ENCODE measurements at places on chromosomes 6 and 20.

- no peak for DNase-seq
These were observed 9.0 kb upstream of the SERPINB1 start for GRCh38 chr6:2850538-2851113.

GRCh38 chr6:44045672-44046015 lies 81.6 kb downstream of the MRPL14 start:
- no peak for DNase-seq

- DNase-seq: no peak
These were observed at the start of gene MYLK2 for GRCh38 chr20:31819083-31819784. TSS of gene MYLK2 (plus strand) at chr20:31819356. CDS start at chr20:31819581, 225 bp downstream.

DNA sequence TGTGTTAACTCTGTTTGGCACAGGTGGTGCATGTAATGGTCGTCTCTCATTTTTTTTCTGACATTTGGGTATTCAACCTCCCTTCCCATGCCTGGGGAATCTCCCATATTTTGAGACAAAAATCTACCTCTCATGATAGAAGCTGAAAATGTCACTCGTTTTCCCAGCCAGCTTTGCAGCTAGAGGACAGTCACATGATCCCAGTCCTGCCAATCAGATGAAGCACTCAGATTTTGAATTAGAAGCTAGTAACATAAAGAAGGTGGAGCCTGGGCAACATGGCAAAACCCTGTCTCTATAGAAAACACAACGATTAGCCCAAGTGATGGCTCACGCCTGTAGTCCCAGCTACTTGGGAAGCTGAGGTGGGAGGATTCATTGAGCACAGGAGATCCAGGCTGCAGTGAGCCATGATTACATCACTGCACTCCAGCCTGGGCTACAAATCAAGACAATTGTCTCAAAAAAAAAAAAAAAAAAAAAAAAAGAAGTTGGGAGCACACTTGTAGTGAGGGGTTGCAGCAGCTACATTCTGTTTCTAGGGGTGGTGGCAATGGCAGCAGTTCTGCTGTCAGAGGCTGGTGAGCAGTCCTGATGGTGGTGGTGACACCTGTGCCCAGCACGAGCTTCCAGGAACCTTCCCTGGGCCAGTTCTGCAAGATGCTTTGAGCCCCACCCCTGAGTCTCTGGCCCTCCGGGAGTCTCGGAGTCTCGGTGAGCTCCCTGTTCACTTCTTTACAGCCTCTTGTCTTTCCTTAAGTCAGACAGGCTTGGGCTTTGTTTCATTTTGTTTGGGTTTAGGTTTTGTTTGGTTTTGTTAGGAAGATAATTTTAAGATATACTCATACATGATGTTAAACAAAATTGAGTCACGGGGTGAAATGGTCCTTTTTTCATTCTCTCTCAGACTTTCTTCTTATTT lies 94.1 kb upstream of the KCNG1 start:
- no peak for DNase-seq

GRCh38 chr6:2831392-2831791 lies 10.3 kb downstream of the SERPINB1 start:
- no peak for DNase-seq

- DNase-seq: no peak
These were observed 672.2 kb downstream of the PRKN start for GRCh38 chr6:162055365-162055764.

- no peak for DNase-seq
These were observed 964 bp downstream of the RPL10A start for GRCh38 chr6:35468980-35469750.

- DNase-seq: no peak
These were observed 102.1 kb downstream of the FLRT3 start for GRCh38 chr20:14235355-14235754.

- no peak for DNase-seq
These were observed 64.1 kb upstream of the BEND6 start for GRCh38 chr6:56890683-56891429.

- no peak for DNase-seq
These were observed 91.9 kb upstream of the CDH4 start for GRCh38 chr20:61159957-61160686.

All from CD8-positive, alpha-beta T cell (primary cell).